ENCODE measurements at places on chromosomes 3 and 15. TPM values are rescaled to one million over a fixed set of nuclear protein-coding genes. Genes with fewer than 3 reads are reported as not detected.

DNA sequence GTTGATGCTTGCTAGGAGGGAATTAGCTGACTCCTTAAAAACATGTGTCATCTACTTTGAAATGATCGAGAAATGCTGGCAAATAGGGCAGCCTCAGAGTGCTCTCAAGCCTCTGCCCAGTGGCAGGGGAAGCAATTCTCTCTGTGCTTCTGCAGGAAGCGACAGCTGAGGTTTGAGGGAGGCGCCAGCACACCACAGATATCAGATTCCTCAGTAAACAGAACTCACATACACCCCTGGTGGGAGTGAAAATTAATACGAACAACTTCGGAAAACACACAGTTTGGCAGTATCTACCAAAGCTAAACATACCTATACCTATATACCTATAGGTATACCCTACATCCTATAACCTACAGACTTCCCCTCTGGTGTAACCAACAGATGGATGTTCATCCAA, 61.3 kb downstream of the NSMCE3 start:
- no peak for DNase-seq

GRCh38 chr3:29099296-29099695, 181.6 kb upstream of the RBMS3 start:
- peak; percentile 4 for DNase-seq

Gene SLC24A5
- total RNA-seq: not detected

Gene RAD51
- total RNA-seq: 22.3 TPM

Gene FES
- total RNA-seq: not detected
